ENCODE measurements at places on chromosomes 12 and 14.
A peak's percentile ranks its signal among the peaks of the same experiment; 100 is the strongest.

DNA sequence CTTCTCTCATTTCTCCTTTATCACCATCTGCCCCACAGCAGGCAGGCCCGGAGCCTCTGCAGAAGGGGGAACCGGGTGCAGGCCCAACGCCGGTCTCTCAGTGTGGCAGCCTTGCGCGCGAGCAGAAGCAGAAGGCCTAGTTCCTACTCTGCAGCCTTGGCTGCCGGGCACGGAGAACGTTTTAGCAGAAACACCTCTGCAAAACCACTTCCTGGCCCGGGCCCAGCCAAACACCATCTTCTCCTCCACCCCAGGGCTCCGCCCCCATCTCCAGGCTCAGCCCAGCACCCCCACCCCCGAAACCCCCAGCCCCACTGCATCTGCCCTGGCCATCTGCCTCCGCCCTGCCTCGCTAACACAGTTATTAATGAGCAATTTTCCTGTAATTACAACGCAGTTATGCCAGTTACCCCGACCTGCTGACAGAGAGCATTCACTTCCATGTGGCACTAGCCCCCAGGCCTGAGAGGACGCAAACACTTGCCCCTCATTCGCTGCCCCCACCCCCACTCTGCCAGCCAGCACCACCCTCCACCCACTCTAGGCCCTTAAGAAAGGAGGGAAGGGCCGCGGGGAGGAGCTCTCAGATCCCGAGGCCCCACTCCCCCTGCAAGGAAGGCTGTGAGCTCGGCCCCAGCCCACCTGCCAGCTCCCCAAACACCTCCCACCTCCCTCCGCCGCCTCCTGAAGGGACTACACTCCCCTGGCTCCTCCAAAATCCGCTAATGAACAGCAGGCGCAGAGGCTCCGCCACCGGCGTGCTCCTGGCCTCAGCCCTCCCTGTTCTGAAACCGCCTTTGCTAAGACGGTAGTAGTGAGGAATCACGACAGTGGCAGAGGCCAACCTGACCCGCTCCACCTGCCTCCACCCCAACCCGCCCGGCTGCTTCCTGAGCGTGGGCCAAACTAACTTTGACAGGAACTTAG, 44.7 kb upstream of the FBRSL1 start:
- peak; percentile 77 for DNase-seq

- DNase-seq = peak; percentile 66
Observed at GRCh38 chr14:106518054-106518943, 991.9 kb downstream of the TMEM121 start.

DNA sequence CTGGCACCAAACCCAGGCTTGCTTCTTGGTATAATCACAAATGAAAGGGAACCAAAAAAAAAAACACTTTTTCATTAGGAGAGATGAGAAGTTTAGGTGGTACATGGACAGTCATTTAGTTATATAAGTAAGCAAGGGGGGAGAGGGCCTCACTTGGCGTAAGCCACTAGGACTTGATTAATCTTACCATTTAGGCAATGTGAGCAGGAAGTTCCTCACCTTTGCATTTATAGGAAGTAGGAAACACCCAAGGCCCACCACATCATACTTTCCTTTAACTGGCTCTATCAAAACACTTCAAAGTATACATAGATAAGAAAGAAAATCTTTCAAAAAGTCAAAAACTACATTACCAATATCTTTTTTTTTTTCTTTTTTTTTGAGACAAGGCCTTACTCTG, 6.7 kb upstream of the RPS6KA5 start:
- DNase-seq = no peak

GRCh38 chr14:75359098-75359497, 68.7 kb upstream of the JDP2 start:
- no peak for DNase-seq

DNA sequence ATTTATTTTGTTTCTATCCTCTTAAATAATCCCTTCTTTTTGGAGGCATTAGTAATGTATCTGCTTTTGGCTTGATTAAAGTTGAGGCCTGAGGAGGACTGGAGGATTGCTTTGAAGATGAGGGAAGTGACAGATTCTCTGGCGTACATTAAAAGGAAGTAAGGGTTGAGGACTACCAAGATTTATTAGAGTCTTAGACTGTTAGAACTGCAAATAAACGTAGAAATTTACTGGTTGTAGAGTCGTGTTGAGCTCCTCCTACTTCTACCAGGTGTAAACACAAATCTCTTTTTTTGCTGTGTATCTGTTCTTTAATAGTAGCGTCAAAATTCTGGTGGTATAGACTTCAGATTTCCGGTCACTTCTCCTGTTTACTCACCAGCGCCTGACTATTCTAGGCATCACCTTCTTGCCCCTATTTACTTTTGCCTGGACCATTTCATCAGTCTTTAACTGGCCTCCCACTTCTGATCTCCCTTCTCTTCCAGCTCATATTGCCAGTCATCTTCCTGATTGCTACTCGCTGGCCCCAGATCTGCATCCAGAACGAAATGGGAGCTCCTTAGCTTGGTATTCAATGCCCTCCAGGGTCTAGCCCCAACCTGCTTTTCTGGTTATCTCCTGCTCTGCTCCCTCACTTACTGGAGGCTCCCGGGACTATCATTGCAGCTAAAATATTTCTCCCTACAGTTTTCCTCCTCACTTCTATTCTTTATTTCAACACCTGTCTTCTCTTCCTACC, 8.4 kb upstream of the EID3 start:
- DNase-seq = no peak

DNA sequence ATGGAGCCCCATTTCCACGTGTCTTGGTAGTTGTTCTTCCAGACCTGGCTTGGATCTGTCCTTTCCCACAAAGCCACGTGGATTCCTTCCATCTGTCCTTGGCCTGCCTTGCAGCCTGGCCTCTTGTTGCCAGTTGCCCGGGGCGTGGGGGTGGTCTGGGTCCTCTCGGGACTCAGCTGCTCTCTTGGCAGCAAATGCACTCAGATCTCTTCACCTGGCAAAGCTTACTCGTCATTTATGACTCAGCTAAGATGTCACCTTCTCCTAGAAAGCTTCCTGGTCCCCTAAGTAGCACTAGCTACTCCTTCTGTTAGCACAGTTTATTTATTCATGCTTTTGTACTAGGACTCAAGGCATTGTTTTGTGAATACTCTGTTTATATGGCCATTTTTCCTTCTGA, 13.6 kb downstream of the PLEKHG3 start:
- no peak for DNase-seq

GRCh38 chr12:32431025-32431424, 31.7 kb downstream of the FGD4 start:
- no peak for DNase-seq
